ENCODE measurements at places on chromosomes 11 and 22.

GRCh38 chr22:23651676-23652075 lies 19.6 kb upstream of the DRICH1 start:
- no peak for DNase-seq

GRCh38 chr11:130145311-130145812 lies 14.2 kb upstream of the ST14 start:
- DNase-seq: no peak

DNA sequence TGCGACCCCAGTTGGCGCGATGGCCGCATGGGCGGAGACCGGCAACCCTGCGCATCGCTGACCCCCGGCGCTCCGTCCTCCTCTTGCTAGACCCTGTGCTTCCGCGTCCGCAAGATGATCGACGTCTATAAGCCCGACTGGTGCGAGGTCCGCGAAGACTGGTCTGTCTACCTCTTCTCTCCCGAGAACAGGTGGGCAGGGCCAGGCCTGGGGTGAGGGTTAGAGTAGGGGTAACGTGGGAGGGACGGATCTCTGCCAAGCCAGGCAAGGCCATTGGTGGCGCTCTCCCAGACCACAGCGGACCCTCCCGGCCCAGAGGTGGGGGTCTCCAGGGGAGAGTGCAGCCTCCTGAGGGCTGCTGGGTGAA lies 92.1 kb downstream of the CACNA1I start:
- DNase-seq: no peak

- no peak for DNase-seq
Observed at GRCh38 chr22:35299217-35299672, 449 bp upstream of the TOM1 start.

DNA sequence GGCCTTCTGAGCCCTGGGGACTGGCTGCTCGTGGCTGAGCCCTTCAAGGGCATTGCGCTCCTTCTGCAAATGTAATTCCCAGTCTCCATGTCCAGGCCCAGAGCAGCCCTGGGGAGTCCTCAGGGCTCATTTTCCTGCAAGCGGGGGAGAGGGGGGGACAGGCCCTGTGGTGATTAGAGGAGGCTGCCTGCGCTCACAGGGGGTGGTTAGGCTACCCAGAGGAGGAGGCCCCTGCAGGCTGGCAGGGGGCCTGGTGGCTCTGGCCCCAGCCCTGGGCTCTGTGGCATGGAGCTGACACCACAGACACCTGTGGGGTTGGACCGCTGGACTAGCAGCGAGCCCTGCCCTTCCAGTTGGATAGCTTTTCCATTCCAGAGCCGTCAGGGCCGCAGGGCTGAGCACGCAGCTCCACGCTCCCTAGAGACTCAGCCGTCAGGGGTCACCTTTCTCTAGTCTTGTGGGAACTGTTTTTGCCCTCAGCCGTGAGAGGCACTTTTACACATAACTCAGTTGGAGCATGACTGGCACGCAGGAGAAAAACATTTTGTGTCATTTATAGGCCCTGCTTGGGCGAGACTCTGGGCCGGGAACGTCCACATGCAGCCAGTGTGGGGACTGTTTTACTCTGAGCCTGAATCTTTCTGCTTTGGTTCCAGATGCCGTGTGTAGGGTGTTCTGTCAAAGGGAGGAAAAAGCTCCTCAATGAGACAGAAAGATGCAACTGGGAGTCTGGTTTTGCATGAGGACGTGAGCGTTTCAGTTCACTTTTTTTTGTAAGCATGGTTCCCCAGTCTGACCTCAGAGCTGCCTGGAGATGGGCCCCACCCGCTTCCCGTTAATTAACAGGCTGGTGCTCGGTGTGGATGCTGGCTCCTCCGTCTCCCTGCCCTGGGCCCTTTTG lies 58.1 kb downstream of the LRP5 start:
- DNase-seq: no peak

DNA sequence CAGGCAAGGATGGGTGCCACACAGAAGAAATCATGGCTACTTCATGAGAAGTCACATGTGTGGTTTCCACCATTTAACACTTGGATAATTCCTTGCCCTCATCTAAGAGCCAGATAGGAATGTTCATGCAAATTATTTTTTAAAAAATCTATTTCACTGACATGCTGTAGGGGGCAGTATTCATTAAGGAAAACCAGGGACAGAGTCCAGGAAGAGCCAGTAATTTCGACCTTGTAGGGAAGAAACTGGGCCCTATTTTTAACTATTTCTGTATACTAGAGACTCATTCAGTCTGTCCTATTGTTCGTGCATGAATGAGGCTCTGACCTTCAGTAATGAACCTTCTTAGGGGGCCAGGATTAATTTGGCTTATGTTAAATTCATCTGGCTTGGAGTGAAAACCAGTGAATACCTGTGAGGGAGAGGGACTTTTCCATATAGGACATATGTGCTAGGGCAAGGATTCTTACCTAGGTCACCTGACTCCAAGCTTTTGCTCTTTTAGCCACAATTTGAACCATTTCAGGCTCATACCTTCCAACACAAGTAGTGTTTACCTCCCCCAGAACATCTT lies 192.7 kb downstream of the NAV2 start:
- DNase-seq: peak; percentile 29

DNA sequence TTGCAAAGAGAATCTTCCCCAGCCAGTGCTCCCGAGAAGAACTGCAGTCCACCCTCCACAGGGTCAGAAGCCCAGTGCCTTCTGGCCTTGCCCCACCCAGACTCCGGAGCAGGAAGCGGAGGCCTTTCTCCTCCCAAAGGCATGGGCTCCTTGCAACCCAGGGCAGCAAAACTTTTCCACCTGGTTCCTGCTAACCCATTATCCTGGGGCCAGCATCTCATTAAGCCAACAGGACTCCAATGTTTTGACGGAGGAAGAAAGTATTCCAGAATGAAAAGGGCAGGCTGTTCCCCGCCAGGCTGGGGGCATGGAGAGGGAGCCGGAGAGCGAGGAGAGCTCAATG lies 88.1 kb downstream of the RTL6 start:
- DNase-seq: no peak
